Activated T-helper 1 cell treated with Interleukin-2 at 50 U/mL for 16 hours (primary cell): ENCODE measurements at places on chromosomes 5 and 9.

- DNase-seq: no peak
Measured at GRCh38 chr5:11555171-11555570, 349.1 kb downstream of the CTNND2 start.

DNA sequence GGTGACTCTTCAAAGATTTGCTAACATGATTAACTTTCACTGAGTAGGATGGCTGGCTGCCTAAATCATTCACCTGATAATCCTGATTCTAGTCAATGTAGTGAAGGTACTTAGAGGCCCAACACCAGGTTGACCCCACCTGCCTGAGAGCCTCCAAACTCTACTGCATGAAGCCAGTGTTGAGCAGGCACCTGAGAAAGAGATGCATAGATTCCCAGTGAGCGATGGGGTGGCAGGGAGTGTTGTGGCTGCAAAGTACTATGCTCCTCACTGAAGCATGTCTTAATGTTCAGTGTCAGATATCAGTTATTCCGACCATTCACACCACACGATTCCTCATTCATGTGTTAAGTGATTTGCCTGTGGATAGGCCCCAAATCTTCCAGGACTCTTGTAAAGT lies 804.4 kb downstream of the TLE4 start:
- DNase-seq: no peak

DNA sequence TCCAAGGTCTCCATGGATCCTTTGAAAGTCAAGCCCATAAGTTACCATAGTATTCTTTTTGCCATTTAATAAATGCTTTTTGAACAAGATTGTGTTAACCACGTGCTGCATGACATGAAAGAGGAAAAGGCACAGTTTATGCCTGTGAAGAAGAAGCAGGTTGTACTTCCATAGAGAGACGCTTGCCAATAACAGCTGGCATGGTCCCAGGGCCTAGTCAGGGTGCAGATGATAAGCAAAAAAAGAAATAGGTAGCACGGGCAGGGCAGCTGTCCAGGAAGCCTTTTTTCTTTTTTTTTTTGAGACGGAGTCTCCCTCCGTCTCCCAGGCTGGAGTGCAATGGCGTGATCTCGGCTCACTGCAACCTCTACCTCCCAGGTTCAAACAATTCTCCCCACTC lies 71.8 kb upstream of the CLINT1 start:
- DNase-seq: no peak

GRCh38 chr5:43497311-43498104 lies 13.8 kb upstream of the TMEM267 start:
- DNase-seq: no peak

- DNase-seq: no peak
Measured at GRCh38 chr5:79901631-79902030, 89.4 kb downstream of the MTX3 start.

DNA sequence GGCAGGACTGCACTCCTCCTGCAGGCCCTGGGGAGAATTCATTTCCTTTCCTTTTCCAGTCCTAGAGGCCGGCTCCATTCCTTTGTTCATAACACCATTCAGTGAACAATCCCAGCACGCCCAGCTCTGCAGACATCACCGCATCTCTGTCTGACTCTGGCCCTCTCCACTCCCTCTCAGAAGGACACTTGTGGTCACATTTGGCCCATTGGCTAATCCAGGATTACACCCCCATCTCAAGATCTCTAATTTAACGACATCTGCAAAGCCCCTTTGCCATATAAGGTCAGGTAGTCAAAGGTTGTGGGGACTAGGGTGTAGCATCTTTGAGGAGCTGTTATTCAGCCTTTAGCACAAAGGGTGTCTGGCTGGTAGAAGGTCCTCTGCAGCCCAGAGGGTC lies 185.0 kb upstream of the DAP start:
- DNase-seq: no peak

GRCh38 chr5:176473335-176474006 lies 25.3 kb downstream of the FAF2 start:
- no peak for DNase-seq

DNA sequence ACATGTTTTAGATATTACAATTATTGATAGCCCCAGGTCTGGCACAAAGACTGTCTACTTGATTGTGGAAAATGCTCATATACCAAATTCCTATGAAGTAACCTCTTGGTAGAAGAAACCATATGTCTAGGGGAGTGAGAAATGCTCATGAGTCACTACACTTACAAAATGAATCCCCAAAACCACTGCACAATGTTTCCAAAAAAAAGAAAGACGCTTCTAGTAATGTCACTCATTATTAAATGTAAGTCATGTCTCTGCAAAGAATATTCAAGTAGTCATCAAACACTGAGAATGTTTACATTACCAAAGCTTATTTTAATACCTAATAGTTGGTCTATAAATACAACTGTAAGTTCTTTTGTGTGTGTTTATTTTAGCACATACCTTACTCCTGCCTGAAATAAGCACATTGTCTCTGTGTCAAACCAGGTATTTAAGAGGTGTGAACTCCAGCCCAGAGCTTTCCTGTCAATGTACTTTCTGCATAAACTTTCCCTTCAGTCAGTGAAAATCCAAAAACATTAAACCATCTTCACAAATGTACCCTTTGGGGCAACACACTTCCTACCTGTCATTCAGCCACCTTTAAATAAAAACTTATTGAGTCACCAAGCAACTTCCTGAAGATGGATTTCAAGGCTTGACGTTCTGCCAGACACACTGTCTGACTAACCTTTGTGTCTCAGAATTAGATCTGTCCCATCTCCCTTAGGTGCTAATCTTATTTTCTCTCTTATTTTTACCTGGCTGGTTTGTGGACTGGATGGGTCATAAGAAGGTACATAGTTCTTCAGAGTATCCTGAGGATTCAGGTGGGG lies 194.0 kb downstream of the NFIB start:
- DNase-seq: no peak

DNA sequence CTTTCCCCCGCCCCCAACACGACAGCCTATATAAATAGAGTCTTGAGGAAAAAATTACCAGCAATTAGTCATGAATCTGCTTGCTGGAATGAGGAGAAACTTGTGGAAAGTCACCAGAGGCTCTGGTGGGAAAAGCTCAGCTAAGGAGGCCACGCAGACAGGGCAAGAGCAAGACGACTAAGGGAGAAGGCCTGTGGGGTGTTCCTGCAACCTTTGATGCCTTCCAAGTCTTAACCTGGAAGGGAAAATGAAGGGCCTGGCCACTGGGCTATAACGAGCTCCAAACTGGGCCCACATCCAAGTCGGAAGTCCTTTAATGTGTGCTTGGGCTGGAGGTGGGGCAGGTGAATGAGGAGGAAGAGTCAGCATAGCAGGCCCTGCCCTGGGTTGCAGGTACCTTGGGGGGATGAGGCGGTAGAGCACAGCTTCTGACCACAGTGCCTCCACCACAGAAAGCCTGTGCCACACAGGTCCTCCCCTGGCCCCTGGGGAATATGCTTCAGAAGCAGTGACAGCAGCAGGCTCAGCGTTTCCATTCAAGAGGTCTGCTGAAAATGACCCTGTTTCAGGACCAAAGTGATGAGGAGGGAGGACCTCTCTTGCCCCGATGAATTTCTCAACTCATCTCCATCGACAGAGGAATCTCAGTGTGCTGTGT lies 92.8 kb upstream of the LRRTM2 start:
- no peak for DNase-seq

DNA sequence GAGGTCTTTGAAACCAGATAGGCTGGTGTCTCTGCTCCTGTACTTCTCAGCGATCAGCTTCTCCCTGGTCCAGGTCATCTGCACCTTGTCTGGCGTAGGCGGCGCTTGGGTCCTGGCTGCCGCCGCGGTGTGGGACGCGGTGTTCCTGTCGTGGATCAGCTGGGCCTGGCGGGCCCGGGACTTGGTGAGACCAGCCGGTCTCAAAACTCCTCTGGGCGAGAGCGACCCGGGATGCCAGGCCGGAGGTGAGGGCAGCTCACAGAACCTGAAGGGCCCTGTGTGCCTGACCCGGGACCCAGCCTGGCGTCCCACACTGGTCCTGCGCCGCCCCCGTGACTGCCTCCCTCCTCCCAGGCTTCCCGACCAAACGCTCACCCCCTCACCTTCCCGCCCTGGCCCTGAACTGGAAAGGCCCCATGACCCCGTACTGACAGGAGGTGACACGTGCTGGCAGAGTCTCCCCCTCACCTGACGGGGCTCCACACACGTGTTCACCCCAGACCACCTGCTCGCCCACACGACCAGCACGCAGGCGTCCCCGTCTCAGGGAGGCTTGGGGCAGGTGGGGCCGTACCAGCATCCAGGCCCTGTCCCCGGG lies 49.0 kb downstream of the NKD2 start:
- DNase-seq: no peak

GRCh38 chr5:56154732-56155484 lies 78.2 kb downstream of the ANKRD55 start:
- no peak for DNase-seq

GRCh38 chr9:36392489-36392888 lies 7.6 kb downstream of the RNF38 start:
- DNase-seq: no peak

- no peak for DNase-seq
Measured at GRCh38 chr5:120298981-120299380, 165.1 kb upstream of the PRR16 start.

GRCh38 chr9:129887334-129888292 lies 52.4 kb downstream of the USP20 start:
- no peak for DNase-seq

- no peak for DNase-seq
Measured at GRCh38 chr5:144134194-144134826, 36.1 kb downstream of the YIPF5 start.

DNA sequence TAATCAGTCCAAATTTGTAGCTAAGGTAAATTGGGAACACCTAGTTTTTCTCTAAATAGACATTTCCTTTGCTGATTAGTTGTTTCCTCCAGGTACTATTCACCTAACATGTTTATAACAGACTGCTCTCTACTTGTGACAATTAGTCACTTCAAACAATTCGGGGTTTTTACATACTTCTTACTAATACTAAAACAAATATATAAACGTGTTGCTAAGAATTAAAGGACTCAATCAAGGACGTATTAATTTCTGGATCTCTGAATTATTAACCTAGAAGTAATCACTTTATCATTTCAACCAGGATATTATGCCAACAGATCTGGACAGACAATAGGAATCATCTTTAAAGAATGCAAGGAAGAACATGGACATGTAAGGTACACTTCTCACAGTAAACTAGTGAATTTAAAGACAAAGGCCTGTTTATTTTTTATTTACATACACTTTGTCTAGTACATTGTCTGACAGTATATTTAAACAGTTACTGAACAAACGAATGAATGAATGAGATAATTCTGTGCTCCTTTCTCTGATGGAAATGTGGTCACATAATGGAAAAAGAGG lies 22.3 kb downstream of the PJA2 start:
- no peak for DNase-seq

DNA sequence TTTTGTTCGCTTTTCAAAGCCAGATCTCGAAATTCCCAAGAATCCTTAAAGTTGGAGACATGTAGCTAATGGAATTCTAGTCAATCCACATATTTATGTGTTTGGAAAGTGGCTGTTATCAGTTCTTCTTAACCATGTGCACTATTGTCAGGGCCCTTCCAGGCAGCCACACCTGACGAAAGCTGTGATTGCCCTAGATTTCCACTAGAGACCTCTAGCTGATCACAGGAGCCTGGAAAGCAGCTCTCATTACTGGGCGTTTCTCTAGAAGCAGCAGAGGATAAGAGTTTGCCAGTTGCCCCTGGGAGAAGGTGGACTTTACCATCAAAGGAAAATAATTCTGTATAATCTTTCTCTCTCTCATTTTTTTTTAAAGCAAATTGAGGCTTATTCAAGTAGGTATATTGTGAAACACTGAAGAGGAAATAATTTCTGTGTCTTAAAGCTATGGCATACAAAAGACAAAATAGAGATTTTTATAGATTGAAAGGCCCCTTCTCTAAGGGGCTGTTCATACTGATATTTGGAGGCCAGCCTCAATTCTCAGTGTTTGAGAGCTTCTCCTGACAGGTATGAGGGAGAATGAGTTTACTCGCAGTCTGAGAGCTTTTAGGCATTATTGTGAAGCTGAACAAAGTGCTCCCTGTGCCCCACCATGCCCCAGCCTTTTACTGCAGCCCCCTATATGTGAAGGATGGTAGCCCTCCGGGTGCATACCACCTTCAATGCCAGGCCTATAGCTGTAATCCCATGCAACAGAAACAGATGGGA lies 405.4 kb upstream of the ACTBL2 start:
- DNase-seq: no peak

DNA sequence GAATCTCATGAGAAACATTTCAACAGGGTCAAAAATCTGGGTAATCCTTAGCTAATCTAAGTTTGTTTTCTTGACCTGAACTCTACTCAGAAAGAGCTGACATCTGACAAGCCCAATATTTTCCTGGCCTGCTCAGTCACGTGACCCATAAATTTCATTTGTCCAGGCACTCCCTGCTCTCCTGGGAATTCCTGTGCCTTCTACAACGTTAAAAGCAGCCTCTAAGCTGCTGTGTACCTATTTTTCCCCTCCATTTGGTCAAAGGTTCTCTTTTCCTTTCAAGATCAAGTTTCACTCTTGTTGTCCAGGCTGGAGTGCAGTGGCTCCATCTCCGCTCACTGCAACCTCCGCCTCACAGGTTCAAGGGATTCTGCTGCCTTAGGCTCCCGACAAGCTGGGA lies 148.8 kb upstream of the ABCA1 start:
- DNase-seq: no peak
